ENCODE measurements at places on chromosomes 1 and 21.

GRCh38 chr1:116916002-116916401 is 6.3 kb downstream of the PTGFRN start:
- DNase-seq = no peak

DNA sequence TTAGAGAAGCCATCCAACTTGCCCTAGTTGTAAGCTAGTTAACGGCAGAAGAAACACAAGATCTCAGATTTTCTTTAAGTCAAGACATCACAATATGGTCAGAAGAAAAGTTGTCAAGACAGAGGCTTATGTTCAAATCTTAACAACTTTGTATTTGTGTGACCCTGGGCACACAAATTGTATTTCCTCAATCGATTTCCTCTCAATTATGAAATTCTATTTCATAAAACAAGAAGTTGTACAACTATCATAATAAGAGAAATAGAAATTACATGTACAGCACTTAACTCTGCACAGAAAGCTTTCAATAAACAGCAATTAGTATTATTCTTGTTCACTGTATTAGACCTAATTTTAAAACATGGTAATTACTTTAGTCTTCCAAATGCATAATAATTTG is 62.9 kb upstream of the SDC3 start:
- no peak for DNase-seq

DNA sequence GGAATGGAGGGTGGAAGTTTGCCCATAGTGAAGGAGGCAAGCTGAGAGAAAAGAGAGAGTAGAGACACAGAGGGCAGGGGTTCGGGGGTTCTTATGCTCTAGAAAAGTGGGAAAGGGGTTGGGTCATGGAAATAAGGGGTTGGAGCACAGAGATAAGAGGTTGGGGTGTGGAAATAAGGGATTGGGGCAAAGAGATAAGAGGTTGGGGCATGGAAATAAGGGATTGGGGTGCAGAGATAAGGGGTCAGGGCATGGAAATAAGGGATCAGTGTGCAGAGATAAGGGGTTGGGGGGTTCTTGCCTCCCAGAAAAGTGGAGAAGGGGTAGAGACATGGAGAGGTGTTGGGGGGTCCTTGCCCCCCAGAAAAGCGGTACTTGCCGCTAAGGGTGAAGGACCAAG is 56.2 kb downstream of the SFPQ start:
- no peak for DNase-seq

DNA sequence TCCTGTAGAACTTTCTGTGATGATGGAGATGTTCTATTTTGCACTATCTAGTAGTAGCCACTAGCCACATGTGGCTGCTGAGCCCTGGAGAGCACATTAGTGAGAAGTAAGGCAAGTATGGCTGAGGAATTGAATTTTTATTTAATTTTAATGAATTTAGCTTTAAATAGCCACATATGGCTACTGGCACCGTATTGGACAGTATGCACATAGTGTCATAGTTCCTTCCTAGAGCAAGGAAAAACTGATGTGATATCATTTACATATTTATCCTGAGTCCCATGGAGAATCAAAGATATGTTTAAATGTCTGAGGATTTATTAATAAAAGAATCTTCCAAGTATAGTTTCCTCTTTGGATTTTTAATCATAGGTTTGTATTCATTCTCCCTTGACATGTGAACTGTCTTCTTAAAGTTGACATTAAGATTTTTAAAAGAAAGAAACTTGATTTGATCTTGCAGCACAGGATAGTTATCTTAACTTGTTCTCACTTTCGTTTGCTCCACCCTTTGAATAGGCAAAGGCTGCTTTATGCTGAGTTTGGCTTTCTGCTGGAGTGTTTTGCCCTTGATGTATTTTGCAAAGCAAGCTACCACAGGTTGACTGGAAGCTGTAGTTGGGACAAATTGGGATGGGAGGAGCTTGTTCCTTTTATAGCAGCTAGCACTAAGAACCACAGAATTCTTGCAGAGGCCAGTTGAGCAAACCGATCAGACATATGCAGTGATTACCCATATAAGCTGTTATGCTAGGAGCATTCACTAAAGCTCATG is 129.7 kb downstream of the VPS13D start:
- no peak for DNase-seq

GRCh38 chr21:35034203-35034926 is 14.7 kb downstream of the RUNX1 start:
- no peak for DNase-seq

DNA sequence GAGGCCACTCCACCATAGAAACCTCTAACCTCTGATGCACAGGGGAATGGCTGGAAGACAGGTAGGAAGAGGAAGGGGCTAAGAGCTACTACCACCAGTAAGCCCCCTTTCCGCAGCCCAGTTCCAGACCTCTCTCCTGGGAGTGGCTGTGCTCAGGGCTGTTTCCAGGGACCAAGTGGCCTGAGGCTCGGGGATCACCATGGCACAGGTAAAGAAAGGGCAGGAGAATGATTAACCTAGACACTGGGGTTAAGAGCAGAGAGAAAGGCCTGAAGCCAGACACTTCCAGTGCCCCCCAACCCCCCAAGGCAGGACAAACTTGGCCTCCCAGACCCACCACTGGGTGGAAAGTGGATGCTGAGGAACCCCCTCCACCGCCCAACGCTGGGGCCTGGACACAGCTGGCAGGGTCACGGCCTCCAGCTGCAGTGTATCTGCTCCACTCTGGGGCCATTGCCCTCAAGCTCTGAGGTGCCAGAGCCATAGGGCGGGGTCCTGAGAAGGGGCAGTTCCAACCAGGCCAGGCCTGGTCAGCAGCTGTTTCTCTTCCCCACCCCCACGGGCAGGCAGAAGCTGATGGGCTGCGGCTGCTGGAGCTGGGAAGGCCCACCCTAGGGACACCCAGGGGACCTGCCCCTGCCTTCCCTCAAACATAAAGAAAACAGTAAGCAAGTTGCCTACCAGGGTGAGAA is 2.6 kb downstream of the TAGLN2 start:
- no peak for DNase-seq

DNA sequence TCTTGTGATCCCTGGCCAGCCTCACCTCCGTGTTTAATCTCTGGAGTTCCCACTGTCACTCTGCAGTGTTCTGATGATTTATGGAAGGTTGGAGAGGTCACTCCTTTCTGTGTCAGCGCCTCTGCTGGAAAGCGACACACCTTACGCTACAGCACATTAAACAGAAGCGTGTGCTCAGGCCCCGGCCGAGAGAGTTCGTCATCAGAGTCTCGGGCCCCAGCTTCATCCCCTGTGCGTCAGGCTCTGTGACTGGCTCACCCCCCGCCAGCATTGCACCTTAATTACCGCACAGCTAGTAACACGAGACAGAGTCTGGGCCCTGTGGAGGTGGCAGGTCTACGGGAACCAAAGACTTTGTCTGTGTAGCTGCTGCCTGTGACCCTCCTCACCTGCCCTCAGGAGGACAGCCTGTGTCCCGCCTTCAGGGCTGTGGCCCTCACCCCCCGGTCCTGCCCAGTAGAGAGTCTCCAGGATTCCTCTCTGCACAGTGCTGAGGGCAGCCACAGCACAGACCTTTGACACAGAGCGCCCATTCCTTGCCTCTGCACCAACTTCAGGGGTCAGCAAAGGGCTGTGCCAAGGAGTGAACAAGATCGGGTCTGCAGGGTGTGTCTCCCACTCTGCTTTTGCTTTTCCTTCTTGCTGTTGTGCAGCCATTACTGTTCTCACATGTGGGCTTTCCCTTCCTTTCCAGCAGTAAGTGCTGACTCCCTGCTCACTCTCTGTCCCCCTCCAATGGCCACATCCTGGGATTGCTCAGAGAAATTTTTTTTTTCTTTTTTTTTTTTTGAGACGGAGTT is 157.6 kb downstream of the PGBD5 start:
- DNase-seq = no peak

DNA sequence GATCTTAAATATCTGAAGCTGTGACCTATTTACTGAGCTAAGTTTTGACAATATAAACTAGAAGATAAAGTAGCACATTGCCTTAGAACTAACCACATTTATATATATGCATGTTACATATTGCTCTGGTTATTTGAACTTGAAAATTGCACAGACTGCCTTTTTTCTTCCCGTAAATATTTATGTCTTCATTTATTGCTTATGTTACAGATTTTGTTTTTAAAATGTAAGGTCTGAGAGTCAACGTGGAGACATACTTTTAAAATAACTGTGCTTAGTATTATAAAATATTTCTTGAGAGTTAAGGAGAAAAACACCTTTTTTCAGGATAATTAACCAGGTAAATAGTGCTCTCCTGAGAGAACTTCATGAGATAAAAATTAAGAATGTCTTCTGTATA is 3.1 kb downstream of the RPS6KC1 start:
- no peak for DNase-seq

GRCh38 chr1:95730986-95731385 is 497.0 kb downstream of the RWDD3 start:
- DNase-seq = no peak

DNA sequence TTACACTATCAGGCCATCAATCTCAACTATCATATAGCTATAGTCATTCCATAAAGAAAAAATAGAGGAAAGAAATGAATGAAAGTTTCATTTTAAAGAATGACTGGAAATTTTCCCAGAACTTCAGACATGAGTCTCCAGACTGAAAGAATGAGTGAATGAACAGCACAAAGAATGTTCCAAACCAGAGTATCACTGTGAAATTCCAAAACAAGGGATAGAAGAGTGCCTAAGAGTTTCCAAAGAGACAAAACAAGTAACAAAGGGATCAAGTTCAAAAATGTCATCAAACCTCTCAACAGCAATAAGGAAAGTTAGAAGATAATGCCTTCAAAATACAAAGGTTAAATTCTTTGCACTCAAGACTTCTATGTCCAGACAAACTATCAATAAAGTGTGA is 114.9 kb downstream of the DENND1B start:
- no peak for DNase-seq

DNA sequence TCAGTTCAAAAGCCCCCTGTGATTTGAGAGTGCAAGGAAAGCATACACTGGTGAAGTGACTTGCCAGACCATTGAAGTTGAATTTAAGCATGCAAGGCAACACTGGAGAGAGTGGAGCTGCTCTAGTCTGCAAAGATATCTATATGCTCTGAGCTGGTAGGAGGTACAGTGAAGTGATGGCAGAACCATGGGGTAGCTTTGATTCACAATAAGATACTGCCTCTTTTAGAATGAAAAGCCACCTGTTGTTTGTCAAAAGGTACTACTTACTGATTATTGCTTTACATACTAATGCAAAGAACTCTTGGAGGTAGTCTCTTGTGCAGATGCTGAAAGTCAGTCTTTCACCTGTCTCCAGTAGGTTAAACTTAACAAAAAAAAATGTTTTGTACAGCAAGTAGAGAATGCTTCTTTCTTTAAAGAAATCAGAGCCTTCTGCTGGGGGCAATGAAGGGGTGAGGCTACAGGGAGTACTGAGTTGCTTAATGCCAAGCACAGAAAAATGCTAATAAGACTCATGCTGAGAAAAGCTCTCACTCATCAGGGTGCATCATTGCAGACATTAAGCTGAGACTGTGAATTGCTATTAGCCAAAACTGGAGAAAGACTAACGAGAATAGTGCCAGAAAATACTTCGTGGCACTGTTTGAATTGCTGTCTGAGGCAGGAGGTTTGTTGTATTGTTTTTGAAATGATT is 1150.5 kb upstream of the TMPRSS15 start:
- DNase-seq = no peak

Data from effector CD4-positive, alpha-beta T cell (primary cell).